Cortex of kidney (tissue), 1 donor: ENCODE measurements at places on chromosomes 5 and 9.

DNA sequence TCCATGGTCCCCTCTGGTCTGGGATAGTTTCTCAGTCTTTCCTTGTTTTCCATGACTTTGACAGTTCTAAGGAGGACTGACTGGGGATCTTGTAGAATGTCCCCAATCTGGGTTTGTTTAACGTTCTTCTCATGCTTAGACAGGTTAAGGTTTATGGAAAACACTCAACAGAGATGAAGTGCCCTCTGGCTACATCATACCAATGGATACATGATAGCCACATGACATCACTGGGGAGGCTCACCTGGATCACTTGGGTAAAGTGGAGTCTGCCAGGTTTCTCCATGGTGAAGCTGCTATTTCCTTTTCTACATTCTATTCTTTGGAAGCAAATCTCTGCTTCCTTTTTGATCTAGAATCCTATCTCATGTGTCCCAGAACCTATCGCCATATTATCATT is 23.8 kb upstream of the ALDH1B1 start:
- no peak for DNase-seq

- no peak for DNase-seq
Observed at GRCh38 chr5:59000211-59000610, 417.3 kb downstream of the RAB3C start.

GRCh38 chr9:23790351-23791260 is 35.4 kb downstream of the ELAVL2 start:
- no peak for DNase-seq

GRCh38 chr5:126428421-126428820 is 5.2 kb downstream of the GRAMD2B start:
- no peak for DNase-seq

DNA sequence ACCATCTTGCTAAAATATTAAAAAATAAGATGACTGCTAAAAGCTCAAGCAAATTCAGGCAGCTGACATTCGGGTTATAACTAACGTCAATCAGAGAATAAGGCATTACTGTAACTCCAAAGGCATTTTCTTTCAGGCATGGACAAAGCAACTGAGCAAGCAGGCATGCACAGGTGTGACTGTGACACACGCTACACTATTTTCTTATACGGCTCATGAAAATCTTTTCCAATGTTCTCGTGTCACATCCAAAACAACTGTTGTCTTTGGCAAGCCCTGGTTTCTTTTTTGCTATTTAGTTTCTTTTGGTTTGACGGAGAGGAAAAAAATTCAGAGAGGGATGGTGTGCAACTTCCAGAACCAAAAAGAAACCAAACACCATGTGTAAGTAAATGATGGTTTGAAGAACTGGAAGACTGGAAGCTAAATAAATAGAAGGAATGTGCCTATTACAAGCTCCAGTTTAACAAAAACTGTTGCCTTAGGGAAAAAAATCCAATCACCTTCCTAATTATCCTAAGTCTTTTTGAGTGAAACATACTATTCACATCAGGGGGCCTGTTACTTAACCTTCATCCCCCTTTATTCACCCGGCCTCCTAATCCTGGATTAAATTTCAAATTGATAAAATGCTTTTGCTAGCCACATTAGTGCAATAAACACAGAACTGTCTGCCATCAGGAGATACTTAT is 277.6 kb downstream of the PSAT1 start:
- DNase-seq = no peak

- no peak for DNase-seq
Observed at GRCh38 chr9:14824481-14824880, 85.7 kb downstream of the FREM1 start.

DNA sequence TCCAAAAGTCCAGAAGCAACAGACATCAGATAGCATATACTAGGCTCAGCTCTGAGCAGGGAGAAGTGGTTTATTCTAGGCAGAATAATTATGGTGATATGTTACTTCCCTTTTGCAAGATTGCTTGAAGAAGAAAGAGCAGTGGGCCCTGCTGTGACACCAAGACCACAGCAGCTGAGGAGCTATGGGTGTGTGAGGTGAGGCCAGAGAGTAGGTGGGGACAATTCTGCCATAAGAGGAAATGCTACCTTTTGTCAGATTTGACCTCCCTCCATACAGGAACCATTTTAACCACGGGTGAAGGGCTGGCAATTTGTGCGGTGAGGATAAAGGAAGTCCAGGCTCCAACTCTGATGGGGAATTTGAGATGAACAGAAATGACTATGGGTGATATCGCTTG is 51.3 kb downstream of the TNFSF15 start:
- no peak for DNase-seq

DNA sequence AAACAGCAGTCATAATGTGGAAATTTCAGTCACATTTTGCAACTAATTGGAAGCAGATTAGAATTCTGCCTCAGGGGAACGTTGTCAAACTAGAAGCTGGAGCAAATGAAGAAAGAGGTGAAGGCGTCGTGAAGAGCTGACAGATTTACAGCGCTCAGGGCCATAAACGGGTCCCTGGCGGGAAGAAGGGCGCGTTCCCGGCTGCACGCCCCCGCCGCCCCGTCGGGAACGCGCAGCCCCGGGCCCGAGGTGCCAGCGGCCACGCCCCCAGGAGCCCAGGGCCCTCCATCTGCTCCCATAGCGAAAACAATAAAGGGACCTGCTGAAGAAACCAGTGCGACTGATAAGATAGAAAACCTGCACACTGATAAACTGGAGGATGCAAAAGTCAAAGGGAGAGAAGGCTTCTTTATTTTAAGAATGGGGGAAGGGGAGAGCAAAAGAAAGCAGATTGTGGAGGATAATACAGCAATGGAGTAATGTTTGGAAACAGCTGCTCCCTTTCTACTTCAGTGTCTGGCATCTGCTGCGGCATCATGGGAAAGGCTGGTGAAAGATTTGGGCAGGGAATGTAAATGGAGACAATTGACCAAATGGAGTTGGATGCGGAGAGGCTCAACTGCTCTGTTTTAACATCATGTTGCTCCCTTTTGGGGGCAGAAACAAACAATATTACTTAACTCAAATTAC is 11.1 kb downstream of the ZNF608 start:
- no peak for DNase-seq

- no peak for DNase-seq
Observed at GRCh38 chr9:138022121-138022741, 144.6 kb downstream of the CACNA1B start.

DNA sequence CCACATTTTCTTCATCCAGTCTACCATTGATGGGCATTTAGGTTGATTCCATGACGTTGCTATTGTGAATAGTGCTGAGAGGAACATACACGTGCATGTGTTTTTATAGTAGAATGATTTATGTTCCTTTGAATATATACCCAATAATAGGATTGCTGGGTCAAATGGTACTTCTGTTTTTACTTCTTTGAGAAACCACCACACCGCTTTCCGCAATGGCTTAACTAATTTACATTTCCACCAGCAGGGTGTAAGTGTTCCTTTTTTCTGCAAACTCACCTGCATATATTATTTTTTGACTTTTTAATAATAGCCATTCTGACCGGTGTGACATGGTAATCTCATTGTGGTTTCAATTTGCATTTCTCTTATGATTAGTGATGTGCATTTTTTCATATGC is 82.2 kb upstream of the RFX3 start:
- DNase-seq = no peak

GRCh38 chr5:112077180-112077579 is 320.2 kb upstream of the NREP start:
- DNase-seq = no peak

- DNase-seq = no peak
Observed at GRCh38 chr5:149618581-149619248, 37.4 kb downstream of the ARHGEF37 start.

- no peak for DNase-seq
Observed at GRCh38 chr5:42836070-42836769, 24.5 kb upstream of the SELENOP start.
